Ammon's horn (tissue), 1 donor: ENCODE measurements at places on chromosomes 4 and X.

DNA sequence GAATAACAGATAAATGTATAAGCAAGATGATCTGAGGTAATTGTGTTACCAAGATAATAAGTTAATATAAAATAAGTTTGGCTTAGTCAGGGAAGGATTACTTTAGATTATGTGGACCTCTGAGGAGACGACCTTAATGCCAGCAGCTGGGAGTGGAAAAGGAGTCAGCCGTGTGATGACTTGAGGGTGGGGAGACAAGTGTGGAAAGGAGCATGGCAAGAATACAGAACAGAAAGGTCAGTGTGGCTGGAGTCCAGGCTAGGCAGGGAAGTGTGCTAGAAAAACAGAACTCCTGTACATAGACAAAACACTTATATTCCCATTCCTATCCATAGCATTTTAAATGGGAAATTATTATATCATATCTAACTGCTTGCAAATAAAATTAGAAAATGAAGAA is 138.8 kb downstream of the PDLIM5 start:
- no peak for DNase-seq

DNA sequence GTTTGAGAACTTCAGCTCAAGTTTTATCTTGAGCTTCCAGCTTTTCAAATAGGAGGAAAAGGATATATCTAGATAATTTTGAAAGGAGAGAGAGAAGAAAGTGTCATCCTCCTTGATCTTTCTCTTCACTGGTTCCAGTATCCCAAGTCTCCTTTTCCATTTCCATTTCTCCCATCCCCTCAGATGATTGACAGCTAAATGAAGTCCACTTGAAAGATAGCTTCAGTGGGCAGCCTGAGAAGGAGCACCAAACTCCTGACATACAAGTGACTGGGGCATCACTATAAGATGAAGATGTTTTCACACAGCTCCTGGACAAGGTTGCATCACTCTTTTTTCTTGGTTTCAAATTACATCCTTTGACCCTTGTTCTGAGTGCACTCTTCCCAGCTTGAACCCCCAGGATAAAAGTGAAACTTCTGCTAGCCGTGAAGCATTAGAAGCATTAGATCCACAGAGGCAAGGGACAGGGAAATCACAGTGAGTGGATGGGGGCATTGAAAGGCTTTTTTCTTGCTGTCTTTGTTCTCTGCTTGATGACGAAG is 17.5 kb upstream of the MAGEA10 start:
- DNase-seq, result no peak

GRCh38 chr4:3044870-3045819 is 29.2 kb downstream of the HTT-AS start:
- DNase-seq, result peak; percentile 51

DNA sequence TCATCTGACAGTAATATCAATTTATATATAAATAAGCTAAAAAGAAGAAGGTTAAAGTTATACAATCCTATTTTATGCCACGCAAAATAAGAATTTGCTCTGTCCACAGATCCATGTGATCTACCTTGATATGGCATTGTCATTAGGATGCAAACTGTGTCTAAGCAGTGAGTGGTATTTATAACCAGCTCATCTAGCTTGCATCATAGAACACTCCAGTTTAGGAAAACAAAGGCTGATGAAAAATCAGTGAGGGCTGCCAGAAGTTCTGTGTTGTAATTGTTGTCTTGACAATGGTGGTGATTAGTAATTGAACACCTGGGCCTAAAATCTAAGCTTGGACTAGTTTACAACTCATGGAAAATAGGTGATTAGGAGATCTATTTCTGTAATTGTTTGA is 111.0 kb downstream of the CPE start:
- peak; percentile 40 for DNase-seq

DNA sequence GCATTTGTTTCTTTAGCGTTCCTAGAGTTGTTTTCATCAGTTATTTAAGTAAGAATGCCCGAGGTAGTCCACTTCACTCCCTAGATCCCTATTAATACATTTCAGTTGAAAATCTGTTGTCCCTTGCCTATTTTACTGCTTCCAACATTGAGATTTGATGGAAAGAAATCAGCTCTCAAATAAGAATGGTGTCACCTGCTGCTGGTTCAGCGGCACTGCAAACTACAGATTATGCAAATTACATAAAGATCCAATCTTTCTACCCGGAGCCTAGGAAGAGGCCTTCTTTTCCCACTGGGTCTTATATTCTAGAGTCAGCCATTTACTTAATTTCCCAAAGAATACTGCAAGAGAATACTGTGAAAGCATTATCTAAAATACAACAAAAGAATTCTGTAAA is 597.6 kb upstream of the MAGEB2 start:
- DNase-seq, result peak; percentile 20

DNA sequence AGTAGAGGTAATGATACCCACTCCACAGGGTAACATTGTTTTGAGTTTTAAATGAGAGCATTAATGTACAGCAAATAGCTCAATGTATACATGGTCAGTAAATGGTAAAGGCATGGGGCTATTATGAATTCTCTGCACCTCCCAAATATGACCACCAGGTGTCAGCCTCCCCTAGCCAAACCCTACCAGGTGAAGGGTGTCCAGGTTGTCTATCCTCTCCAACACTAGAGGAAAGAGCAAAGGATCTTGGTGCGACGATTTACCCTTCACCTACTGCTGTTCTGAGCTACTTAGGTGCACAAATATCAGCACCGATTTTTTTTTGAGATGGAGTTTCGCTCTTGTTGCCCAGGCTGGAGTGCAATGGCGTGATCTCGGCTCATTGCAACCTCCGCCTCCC is 26.5 kb upstream of the XIAP start:
- DNase-seq, result peak; percentile 47

- DNase-seq, result no peak
These were observed 30.8 kb upstream of the GPR78 start for GRCh38 chr4:8549352-8549931.

- peak; percentile 34 for DNase-seq
These were observed 324.9 kb downstream of the NAF1 start for GRCh38 chr4:162841753-162842152.

GRCh38 chr4:182578402-182578801 is 335.2 kb downstream of the TENM3 start:
- no peak for DNase-seq

- DNase-seq, result peak; percentile 4
These were observed 55.6 kb upstream of the CCSER1 start for GRCh38 chr4:90071289-90072235.

DNA sequence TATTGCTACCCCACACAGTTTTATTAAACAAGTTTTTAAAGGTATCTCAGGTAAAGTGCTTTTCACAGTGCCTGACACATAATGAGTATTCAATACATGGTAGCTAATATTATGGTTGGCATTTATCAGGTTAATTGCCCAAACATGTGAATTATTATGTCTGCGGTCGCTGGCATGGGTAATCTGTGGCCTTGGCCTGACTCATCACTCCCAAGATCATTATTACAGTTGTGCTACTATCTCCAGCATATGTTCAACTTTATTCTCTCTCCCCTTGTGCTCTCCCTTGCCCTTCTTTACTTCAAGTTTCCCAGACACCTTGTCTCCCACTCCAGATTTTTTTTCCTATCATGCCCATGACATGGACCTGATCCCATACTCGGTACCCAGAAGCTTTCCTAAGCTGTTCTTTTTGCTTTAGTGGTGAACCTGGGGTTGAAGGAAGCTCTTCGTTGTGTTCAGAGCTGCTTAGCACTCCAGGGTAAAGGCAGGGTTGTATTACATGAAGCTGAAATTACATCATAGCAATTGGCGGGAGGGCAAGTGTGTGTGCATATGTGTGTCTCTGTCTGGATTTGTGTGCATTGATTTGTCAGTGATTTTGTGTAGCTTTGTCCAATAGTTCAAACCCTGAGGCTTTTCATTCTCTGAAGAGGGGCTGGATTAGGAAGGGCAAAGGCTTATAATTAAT is 176.5 kb upstream of the NRK start:
- DNase-seq, result no peak

DNA sequence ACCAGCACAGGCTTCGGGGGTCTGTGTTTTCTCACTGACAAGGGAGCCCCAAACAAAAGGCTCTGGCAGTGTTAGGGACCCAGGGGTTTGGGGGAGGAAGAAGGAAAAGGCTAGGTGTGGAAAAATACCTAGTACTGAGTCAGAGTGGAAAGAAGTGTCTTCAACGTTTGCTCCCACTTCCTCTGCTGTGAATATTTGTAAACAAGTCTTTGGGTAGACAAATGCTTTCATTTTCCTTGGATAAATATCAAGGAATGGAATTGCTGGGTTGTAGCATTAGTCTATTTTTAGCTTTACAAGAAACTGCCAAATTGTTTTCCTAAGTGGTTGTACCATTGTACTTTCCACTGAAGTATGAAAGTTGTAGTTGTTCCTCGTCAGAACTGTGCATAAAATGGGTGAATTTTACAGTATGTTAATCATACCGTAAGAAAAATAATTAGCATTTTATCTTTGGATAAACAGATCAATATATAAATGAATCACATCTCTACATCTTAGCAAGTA is 17.4 kb downstream of the COL4A5 start:
- DNase-seq, result no peak

DNA sequence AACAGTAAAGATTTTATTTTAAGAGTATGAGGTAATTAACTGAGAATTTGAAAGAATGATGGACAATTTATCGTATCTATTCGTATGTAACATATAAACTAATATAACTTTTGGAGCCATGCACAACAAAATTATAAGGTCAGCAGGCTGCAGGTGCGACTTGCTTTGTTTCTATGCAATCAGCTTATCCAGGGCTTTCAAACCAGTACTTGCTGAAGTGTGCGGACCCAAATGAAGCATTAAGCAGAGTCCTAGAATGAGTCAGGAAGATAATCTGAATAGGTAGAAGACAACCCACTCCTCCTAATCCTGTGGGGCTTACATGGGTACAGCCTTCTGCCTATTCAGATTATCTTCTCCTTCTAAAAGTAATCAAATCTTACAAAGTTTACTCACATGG is 2.1 kb downstream of the NSD2 start:
- DNase-seq, result no peak

GRCh38 chr4:159096434-159096833 is 6.4 kb upstream of the RAPGEF2 start:
- no peak for DNase-seq

DNA sequence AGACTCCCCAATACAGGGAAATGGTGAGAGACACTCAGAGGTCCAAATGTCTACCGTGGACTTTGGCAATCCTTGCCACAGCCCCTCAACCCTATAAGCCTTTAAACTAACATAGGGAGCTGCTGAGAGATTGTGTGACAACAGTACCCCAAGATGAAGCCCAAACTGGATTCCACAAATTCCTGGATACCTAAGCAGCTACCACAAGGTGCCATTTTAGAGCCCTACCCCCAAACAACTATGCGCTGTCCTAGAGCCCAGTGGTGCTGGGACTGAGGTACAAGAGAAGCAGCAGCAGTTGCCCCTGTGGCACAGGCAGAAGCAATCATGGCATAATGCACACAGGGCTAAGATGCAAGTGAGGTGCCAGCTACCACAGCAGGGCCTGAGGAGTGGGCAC is 2.7 kb upstream of the TMPRSS11F start:
- DNase-seq, result no peak

- no peak for DNase-seq
These were observed 804.8 kb downstream of the ADGRL3 start for GRCh38 chr4:62004881-62005280.

GRCh38 chr4:185254434-185254833 is 45.0 kb downstream of the SNX25 start:
- DNase-seq, result no peak

DNA sequence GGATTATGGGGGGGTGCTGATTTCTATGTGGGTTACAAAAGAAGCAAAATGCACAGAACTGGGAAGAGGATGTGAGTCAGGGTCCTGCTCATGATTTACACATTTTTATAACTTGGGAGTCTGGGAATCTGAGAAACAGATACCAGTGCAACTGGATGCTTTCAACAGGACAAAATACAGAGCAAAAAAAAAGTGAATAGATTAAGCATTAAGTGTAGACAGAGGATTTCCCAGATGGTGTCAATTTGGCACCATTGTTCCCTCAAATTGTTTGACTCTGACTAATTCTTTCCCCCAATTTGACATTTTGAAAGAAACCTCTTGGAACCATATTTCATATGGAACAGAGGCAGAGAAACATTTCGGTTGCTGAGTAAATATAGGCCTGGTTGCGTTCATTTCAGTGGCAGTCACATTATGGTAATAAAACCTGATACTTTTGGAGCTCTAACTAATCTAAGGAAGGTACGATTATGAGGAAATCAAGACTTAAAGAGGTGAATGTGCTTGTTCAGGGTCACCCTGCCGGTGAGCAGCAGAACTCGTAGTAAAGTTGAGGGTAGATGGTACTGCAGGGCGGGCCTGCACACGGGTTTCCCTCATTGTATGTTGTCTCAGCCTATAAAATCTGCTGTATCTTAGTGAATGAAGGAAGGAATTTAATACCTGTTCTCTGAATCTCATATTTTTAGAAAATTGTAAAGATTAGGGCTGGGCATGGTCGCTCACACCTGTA is 18.7 kb upstream of the CDKL5 start:
- no peak for DNase-seq

DNA sequence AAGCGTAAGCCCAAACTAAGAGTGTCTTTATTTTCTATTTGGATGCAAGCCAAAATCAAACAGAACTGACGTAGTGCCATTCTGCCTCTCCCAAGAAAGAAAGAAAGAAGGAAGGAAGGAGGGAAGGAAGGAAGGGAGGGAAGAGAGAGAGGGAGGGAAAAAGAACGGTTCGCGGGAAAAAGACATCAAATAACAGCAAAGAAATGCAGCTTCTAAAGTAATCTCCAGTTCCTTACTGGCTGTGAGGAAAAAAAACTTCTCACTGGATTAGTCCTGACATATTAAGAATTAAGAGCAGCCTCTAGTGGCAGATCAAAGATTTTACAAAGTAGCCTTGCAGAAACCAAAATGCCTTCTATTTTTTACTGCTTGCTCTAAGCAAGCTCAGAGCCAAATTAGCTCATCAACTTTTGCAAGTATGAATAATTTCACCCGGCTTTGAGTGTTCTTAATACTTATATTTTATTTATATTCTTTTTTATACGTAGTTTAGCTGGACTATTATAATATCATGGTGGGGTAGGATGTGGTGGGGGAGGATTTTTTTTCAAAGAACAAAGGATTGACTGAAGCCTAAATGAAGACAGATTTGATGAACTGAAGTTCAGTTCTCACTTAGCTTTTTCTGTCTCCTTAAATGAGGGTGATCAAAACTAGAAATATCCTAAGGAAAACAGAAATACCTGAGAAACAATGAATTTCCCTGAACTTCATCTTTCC is 36.6 kb downstream of the PITX2 start:
- peak; percentile 9 for DNase-seq

GRCh38 chr4:120431180-120431579 is 364.5 kb upstream of the MAD2L1 start:
- no peak for DNase-seq

DNA sequence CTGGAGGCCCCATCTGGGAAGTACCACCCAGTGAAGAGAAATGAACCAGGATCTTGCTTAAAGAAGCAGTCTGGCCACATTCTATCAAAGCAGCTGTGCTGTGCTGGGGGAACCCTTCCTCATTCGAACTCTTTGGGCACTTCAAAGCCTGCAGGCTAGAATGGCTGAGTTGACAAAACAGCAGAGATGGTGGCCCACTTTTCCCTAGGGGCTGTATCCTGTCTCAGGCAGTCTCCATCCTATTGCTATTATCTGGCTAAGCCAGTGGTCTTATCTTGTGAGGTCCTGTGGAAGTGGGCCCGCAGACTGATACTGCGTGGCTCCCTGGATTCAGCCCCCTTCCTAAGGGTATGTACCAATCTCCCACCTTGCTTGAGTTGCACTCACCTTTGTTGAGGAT is 114.3 kb downstream of the VSIG4 start:
- no peak for DNase-seq
